ENCODE measurements at places on chromosomes 1 and 21.
A peak's percentile ranks its signal among the peaks of the same experiment; 100 is the strongest.

DNA sequence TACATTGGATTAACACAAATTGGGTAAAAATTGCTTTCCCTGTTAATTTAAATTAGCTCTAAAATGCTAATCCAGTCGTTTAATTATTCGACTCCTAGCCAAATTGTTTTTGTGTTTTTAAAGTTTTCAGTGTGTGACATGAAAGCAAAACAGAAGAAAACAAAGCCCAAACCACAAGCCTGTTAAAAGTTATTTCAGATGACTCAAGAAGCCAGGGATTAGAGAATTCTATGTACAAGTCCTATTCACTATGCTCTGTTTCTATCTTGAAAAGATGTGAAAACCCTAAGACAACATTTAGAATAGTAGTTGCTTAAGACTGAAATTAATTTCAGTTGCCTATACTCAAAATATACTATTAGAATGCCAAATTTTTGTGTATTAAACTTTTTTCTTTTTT lies 294.8 kb upstream of the ADAMTS5 start:
- no peak for DNase-seq

- peak; percentile 68 for DNase-seq
Observed at GRCh38 chr1:19918057-19918456, 5.4 kb downstream of the PLA2G2E start.

- no peak for DNase-seq
Observed at GRCh38 chr1:221394011-221394544, 347.8 kb downstream of the DUSP10 start.

DNA sequence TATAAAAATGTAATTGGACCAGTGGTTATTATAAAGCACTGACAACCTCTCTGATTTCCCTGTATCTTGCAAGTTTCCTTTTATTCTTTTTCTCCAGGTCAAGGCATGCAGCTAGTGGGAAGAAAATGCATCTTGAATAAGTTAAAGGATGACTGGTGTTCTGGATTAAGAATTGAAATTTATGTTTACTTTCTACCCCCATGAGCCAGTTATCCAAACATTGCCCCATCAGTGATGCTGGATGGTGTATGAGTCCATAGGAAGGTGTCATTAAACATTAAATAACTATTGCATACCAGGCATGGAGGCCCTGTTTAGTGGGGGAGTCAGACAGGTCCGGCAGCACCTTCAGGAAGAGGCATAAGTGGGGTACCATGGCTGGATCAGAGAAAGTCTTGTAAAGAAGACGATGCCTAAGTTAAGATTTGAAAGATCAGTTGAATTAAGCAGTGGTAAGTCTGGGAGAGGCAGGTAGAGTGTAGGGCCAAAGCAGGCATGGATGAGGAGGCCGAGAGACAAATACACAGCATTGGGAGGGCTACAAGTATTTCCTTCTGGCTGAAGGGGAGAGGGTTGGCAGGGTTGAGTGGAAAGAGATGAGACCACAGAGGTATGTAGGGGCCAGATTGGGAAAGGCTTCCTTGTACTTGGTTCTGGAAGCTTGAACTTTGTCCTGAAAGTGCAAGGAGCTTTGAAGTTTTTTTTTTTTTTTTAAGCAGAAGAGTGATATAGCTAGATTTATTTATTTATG lies 5.7 kb downstream of the SZRD1 start:
- no peak for DNase-seq

- DNase-seq: no peak
Observed at GRCh38 chr1:224431726-224432125, 2.9 kb downstream of the WDR26 start.

DNA sequence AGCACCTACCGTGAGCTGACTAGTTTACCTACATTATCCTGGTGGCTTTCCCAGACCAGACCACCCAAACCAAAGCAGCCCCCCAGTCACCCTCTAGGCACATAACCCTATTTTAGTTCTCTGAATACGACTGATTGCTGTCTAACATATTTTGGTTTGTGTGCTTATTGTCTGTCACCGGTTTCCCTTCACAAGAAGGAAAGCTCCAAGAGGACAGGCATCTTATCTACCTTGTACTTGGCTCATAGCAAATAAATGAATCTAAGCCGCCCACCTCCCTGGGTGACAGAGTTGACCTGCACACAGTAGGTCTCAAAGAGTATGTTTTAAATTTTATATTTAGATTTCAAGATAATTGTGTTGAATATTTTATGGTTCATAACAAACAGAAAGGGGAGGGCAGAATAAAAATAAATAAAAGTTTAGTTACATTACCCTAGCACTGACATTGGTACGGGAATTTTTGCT lies 904 bp upstream of the PRDX6 start:
- no peak for DNase-seq

- peak; percentile 33 for DNase-seq
Observed at GRCh38 chr1:226990133-226990716, 50.1 kb downstream of the COQ8A start.

- DNase-seq: no peak
Observed at GRCh38 chr1:8239039-8239305, 78.9 kb upstream of the SLC45A1 start.

- DNase-seq: no peak
Observed at GRCh38 chr1:226872437-226872836, 2.0 kb downstream of the PSEN2 start.

GRCh38 chr21:46361935-46362334 lies 38.0 kb downstream of the PCNT start:
- DNase-seq: no peak

- DNase-seq: peak; percentile 85
Observed at GRCh38 chr1:2548068-2548589, 8.0 kb upstream of the TNFRSF14 start.

DNA sequence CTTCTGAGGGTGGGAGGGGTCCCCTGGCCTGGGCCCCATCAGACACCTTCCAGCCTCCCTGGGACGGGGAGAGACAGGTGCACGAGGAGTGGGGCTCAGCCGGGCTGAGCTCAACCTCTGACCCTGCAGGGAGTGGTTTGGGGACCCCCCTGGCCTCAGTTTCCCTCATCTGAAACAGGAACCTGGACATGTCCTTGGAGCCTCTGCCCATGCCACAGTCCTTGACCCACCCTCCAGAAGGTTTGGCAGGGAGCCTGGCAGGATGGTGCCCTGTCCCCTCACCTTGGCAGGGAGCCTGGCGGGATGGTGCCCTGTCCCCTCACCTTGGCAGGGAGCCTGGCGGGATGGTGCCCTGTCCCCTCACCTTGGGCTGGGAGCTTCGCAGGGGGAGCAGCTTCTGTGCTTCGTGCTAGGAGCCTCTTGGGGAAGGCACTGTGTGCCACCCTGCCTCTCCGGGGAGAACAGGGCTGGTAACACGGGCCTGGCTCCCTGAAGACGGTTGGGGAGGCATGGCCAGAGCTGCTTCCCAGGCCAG lies 58.3 kb downstream of the SLX9 start:
- DNase-seq: no peak

DNA sequence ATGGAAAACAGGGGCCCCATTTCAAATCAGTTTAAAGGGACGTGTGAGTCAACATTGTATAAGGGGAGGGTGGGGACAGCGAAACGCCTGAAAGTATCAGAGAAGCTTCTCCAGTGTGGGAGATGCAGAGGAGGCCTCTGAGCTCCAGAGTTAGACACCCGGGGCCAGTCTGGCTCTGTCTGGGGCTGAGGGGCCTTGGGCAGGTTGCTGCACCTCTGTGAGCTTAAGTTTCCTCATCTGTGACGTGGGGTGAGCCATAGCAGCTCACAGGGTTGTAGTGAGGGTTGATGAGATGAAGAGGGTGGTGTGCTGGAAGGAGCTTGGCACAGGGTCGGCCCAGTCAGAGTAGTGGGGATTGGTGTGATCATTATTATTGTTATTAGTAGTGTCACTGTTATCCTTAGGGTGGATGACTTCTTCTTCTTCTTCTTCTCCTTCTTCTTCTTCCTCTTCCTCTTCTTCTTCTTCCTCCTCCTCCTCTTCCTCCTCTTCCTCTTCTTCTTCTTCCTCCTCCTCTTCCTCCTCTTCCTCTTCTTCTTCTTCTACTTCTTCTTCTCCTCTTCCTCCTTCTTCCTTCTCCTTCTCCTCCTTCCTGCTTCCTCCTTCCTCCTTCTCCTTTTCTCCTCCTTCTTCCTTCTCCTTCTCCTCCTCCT lies 282.0 kb downstream of the PTPRU start:
- DNase-seq: no peak

- no peak for DNase-seq
Observed at GRCh38 chr1:178564086-178564782, 51.3 kb downstream of the TEX35 start.

GRCh38 chr1:53678938-53679825 lies 59.8 kb downstream of the GLIS1 start:
- no peak for DNase-seq

DNA sequence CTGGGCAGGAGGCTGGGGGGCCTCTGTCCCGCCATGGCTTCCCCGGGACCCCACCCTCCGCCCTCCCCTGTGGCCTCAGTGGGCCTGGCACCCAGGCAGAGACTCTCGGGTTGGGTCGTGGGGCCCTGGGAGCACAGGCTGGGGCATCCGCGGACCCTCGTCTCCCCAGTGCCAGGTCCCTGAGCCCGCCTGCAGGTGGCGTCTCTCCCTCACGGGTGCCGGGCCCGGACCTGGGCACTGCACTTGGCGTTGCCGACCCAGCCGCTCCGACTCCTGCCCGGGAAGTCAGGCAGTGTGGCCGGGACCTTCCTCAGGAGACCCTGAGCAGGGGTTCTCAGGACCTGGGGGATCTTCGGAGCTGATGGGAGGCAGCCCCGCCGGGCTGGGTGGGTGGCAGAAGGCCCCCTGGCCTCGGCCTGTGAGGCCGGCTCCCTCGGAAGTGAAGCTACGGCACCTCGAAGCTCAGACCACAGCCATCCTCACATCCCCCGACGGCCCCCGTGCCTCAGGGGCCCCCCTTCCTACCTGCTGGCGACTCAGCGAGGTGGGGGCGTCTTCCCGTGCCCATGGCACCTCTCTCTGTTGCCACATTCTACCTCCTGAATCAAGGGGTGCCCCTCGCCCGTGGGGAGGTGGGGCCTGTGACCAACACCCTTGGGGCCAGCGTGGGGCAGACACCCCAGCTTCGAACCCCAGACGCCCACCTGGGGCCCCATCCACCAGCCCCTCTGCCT lies 6.4 kb upstream of the C1orf159 start:
- peak; percentile 73 for DNase-seq

DNA sequence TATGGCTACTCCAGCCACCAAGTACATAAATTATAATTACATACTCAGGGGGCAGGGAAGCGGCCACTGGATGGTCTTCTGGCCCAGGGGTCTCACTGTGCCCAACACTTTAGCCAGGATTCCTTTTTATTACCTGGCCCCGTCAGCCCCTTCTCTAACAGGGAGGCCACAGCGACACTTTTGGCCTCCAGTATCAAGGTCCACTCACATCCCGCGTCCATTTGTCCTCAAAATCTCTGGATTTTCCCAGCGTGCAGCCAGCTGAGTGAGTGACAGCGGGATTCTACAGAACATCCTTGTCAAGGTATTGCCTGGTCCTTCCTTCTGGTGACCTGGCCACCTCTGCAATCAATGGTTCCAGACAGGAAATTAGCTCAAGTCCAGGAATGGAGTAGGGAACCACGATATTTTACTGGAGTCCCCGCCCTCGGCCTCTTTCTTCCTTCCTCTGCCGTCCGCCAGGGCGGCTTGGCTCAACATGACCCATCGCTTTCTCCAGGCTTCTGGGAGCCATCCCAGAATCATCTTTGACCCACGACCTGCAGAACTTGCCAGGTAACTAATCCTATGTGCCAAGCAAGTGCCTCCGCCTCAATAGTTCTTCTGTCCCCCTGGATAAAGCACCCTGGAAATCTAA lies 2.7 kb upstream of the COL6A2 start:
- DNase-seq: no peak

- no peak for DNase-seq
Observed at GRCh38 chr1:182754087-182754486, 35.5 kb upstream of the NPL start.

DNA sequence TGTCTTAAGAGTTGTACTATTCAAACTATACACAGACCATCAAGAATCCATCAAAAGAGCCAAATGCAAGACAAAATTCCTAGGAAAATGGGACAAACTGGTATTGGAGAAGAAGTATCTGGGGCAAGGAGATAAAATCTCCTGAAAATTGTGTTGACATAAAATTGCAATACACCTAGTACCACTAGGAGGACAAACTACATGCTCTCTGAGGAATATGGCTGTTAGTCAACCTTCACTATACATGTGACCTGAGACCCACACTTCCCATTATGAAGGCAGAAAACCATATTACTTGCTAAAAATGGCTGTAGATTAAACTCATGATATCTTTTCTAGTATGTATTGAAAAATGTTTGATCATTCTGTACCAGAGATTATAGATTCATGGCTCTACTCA lies 30.0 kb downstream of the IRF2BP2 start:
- DNase-seq: peak; percentile 11

DNA sequence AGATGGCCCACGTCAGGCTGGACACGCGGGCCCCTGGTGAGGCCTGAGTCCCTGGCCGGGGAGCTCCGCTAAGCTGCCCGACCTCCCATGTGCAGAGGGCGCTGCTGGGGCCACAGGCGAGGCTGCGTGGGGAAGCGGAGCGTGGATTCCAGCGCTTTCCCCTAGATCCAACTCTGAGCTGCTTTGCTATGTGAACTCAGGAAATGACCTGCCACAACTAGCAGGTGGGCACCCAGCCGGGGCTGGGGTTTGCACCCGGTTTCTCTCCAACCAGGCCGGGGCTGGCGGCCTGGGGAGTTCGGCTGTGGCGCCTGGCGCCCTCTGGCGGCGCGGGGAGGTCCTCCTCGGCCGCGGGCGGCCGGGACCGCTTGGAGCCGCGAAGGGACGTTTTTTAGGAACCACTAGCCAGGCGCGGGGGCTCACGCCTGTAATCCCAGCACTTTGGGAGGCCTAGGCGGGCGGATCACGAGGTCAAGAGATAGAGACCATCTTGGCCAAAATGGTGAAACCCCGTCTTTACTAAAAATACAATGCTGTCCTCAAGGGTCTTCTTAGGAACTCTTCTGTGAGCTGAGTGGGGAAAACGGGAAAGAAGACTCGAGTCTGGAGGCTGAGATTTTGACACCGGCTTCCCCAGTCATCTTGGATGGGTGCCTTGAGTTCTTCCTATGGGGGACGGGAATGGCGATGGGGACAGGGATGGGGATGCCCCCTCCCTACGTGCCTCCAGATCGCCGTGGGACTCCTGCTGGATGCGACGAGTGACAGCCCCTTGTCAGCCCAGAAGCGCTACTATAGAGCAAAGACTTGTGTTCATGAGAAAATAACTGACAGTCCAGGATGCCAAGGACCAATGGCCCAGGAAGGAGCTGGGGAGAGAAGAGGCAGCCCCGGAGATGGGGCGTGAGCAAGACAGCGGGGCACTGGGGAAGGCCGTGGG lies 12.6 kb downstream of the PYCR2 start:
- peak; percentile 48 for DNase-seq

GRCh38 chr1:225441314-225442122 lies 13.7 kb upstream of the LBR start:
- DNase-seq: no peak
